NCI-H2171 treated with DMSO at 0.1 percent for 48 hours (cell line): ENCODE measurements at places on chromosomes 6 and 20.
A peak's percentile ranks its signal among the peaks of the same experiment; 100 is the strongest.

- DNase-seq, result no peak
Measured at GRCh38 chr6:106538145-106538544, 91.2 kb downstream of the RTN4IP1 start.

DNA sequence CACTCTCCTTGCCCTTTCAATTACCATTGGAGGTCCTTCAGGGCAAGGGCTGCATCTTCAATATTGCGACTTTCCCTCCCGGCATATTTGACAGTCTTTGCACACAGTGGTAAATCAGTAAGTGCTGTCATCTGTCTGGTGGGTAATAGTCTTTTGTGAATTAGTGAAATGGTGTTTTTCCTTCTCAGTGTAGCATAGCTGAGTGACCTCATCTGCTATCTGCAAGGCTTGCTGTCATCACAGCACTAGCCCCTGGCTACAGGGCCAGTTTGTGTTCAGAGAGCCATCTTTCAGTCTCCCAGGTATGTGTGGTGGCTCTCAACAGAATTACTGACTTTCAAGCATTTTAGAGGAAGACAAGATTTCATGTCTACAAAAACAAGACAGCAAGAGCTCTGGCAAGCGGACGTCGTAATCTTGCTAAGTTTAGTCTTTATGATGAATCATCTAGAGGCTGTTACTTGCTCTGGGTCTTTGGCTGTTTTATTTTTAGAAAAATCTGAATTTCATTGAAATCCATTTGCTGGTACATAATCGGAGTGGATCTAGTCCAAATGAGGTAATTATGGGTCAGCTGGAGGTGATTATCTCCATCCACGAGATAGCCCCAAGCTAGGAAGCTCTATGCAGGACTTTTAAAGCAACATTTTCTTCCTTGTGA, 528.9 kb downstream of the EPM2A start:
- DNase-seq, result no peak

GRCh38 chr6:73569121-73569520, 48.3 kb upstream of the EEF1A1 start:
- DNase-seq, result no peak

DNA sequence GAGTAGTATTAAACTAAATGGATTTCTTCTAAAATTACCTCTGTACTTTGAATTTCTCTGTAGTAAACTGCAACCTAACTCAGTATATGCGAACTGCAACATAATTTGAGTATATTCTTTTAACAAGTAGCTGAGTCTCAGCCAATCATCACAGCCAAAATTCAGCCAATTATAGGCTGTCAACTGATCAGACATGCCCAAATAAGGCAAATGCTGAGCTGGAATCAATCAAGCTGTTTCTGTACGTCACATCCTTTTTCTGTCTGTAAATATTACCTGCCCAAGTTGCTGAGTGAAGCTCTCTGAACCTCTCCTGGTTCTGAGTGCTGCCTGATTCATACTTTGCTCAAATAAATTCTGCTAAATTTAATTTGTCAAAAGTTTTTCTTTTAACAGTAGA, 9.5 kb upstream of the C6orf58 start:
- DNase-seq, result no peak

GRCh38 chr6:18392346-18392877, 5.3 kb downstream of the RNF144B start:
- DNase-seq, result no peak

DNA sequence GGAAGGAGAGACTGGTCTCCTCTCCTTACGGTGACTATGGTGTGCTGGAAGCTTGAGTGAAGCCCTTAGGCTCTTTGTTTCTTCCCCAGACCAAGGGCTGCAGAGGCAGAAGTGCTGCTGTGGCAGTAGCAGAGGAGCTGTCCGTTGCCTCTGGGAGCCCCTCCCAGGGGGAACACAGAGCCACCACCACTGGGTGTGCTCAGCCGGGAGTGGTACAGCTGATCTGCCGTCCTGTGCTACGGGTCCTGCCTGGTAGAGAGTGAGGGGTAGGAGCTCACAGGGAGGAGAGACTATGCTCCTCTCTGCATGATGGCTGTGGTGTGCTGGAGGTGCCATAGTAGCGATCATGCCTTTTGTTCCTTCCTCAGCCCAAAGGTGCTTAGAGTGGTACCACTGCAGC, 318.7 kb downstream of the DOK5 start:
- no peak for DNase-seq

GRCh38 chr6:159865226-159865920, 25.4 kb upstream of the MAS1 start:
- no peak for DNase-seq

DNA sequence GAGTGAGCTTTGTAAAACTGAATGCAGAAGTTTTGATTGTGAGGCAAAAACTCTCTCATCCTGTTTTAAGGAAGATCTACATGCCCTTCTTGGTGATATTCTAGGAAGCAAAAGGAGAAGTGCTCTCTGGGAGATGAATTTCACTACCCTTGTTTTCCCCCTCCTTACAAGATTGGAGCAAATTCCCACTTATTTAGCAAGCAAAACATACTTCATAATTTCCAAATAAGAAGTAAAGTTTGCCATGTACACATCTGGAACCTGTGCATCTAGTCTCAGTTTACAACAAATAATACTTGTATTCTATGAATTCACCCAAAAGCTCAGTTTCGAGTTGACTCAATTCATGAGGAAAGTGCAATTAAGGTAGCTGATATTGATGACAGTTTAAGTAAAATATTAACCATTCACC, 27.6 kb upstream of the IFNGR1 start:
- DNase-seq, result no peak

DNA sequence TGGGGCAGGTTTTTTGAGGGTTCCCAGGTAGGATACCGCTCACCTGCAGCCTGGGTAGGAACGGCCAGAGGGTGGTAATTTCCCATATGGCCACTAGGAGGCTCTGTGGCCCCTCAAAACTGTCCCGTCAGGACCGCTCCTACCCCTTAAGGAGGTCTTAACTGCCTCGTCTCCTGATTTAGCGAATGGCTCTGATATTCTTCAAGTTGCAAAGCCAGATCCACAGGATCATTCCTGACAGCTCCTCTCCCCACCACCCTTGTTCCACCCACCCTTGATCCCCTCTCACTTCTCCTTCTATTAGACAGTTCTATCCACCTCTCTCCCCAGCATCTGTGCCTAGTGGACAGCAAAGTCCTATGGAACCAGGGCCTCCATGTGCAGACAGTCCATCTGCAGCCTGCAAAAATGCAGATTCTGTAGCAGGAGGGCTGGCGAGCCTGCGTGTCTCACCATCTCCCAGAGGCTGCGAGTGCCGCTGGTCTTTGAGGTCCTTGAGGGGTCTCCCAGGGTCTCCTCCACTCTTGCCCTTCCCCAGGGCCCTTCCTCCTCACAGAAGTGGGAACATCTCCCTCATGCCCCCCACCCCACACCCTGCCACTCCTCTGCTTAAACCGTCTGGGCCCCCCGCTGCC, 34.3 kb upstream of the ZBP1 start:
- DNase-seq, result peak; percentile 70

DNA sequence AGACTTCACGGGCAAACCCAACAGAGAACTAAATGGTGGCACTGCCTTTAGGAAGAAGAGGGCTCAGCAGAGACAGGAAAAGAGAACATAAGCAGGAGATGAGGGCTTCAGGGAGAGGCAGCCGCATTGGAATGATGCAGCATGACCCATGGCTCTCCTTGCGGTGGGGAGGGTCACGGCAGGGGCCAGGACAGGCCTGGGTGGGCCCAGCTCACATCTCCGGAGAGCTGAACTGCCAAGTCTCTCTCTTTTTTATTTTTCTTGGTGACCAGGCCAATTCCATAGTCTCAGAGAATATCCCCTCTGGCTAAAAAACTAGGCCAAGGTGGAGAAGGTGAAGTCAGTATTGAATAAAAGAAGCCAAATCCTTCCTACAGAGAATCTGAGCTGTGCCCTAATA, 77.5 kb upstream of the TRAF3IP2 start:
- no peak for DNase-seq

DNA sequence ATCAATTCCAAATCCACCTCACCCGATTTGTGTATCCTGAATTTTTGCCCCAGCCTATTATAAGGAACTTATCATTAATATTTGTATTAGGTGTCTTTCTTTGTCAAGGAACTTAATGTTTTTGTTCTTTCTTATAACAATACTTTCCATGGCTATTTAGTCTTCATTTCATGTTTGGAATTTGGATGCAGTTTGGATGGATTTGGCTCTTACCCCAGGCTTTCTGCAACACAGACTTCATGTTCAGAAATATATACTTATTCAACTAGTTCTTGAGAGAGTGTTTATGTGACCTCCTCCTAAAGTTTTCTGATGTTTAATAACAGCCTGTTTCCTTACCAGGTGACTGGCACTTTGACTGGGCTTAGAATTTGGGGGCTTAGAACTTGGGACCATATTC, 35.9 kb upstream of the TOX2 start:
- no peak for DNase-seq

DNA sequence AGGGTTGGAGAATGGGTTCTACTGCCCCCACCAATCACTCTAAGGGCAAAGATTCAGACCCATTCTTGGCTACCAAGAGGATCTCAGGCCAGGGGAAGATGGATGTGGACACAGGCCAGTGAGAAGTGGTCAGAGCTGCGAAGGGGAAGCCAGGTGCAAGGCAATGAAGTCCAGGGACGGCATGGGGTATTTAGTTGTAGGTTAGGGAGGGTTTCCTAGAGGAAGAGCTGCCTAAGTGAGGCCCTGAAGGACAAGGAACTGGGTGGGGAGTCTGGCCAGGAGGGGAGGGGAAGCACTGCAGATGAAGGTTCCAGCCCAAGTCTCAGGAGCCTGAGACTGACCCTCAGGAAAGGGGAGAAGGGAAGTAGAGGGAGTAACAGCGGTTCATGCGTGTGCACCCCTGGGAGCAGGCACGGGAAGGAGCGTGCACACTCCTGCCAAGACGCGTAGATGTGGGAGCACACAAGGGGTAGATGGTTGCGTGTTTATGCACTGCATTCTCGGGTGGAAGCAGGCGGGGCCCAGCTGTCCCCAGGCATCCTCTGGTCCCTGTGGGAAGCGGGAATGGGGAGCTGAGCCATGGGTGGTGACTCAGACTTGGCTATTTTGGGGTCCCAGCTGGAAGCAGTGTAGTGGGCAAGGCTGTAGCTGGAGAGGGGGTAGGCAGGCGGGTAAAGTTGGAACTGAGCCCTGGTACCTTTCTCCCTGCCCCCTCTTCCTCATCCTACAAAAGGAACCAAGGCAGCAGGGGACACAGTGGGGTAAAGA, 3.3 kb downstream of the ACTL10 start:
- DNase-seq, result no peak

- no peak for DNase-seq
Measured at GRCh38 chr6:157316871-157317814, 6.2 kb downstream of the TMEM242 start.

DNA sequence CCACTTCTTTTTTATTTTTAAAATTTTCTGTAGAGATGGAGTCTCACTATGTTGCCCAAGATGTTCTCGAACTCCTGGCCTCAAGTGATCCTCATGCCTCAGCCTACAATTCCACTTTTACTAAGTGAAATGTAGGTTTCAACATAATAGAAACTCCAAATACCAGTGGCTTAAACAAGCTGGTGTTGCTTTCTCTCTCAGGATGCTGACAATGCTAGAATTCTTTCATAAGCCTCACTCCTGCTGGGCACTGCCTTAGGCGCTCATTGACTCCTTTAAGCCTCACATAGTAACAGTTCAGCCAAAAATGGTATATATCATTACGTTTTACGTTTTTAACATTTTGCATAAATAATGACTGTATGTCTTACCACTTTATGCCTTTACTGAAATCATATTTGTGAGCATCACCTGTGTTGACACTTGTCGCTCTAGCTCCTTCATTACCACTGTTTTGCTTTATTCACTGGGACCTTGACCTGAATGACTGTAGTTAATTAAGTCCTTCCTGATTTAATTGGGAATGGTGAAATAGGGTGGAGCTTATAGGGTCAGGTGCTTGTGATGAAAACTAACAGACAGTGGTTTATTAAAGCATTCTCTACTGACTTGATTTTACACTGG, 3.9 kb upstream of the CST9 start:
- DNase-seq, result no peak

GRCh38 chr6:46719099-46719498, 16.1 kb downstream of the PLA2G7 start:
- no peak for DNase-seq

GRCh38 chr6:161163466-161164181, 110.2 kb downstream of the AGPAT4 start:
- DNase-seq, result no peak

GRCh38 chr20:14643556-14643955, 306.1 kb upstream of the FLRT3 start:
- DNase-seq, result peak; percentile 51

DNA sequence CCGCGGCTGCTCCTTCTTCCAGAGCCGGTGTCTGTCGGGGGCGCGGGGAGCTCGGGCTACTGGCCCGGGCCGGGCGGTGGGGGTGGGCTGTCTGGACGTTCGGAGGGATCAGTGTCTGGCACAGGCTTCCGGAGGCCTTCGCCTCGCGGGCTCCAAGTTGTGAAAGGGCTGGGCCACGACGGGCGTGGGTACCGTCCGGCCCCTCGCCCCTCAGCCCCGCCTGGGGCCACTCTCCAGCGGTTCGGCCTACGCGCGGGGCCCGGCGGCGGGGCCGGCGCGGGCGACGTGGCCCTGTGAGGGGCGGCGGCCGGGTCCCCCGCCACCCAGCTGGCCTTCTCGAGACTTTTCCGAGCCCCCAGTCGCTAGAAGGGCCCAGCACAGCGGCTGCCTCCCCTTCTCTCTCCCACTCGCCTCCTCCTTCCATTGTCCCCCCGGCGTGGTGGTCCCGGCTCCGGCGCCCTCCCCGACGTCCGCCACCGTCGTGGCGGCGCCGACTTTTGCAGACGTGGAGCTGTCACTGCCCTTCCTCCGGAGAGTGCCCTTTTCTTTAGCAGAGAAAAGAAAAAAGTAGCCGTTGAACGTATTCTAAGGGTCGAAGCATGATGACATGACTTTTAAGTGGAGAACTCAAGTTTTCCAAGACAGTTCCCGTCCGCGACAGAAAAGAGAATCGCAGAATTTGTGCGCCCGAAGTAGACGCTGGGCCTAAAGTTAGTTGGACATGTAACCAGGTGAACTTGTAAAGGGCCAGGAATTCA, 571 bp downstream of the ITCH start:
- DNase-seq, result no peak

GRCh38 chr20:25285091-25285647, 37.3 kb downstream of the PYGB start:
- peak; percentile 93 for DNase-seq

- DNase-seq, result no peak
Measured at GRCh38 chr6:91387290-91388059, 800.6 kb upstream of the MAP3K7 start.

- no peak for DNase-seq
Measured at GRCh38 chr20:2694008-2694471, 1.5 kb downstream of the EBF4 start.
